ENCODE measurements at places on chromosomes 5 and 9.

- peak; percentile 60 for DNase-seq
These were observed 50.4 kb downstream of the PPIC start for GRCh38 chr5:122985954-122986721.

DNA sequence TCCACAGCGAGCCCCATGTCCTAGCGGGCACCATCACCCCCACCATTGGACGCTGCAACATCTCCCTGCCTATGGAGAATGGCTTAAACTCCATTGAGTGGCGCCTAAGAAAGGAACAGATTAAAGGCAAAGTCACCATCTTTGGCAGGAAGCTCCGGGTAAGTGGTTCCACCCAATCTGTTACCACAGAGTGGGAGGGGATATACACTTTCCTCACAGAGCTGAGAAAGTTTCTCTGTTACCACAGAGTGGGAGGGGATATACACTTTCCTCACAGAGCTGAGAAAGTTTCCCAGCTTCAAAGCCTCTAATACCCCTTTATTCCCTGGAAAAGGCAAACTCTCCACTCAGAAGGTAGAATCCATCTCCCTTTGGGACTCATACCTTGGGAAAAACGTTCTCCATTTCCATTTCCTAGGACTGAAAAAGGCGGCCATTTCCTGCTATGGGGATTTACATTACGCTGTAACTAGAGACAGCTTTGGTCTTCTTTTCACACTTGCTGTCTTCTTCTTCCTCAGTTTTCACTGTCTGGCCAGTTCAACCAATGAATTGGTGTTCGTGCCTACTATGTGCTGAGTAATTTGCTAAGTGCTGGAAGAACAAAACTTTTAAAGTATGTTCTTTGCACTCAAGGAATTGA lies 63.4 kb upstream of the WWC1 start:
- peak; percentile 75 for DNase-seq

DNA sequence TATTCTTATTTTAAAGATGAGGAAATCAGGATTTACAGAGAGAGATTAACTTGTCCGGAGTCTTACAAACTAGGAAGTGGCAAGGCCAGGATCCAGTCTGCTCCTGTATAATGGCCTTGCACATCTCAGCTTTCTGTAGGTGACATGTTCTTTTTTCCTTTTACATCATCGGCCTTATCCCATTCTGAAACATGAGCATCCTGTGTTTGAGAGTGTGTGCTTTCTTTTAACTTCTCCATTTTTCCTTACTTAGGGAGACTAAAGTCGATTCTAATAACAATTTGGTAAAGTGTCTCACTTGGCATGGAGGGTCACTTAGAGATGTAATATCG lies 214.6 kb downstream of the CD180 start:
- DNase-seq, result no peak

GRCh38 chr9:121612511-121612998 lies 38.9 kb upstream of the DAB2IP start:
- DNase-seq, result no peak

- no peak for DNase-seq
These were observed 193.3 kb upstream of the GRIN3A start for GRCh38 chr9:101931756-101932155.

DNA sequence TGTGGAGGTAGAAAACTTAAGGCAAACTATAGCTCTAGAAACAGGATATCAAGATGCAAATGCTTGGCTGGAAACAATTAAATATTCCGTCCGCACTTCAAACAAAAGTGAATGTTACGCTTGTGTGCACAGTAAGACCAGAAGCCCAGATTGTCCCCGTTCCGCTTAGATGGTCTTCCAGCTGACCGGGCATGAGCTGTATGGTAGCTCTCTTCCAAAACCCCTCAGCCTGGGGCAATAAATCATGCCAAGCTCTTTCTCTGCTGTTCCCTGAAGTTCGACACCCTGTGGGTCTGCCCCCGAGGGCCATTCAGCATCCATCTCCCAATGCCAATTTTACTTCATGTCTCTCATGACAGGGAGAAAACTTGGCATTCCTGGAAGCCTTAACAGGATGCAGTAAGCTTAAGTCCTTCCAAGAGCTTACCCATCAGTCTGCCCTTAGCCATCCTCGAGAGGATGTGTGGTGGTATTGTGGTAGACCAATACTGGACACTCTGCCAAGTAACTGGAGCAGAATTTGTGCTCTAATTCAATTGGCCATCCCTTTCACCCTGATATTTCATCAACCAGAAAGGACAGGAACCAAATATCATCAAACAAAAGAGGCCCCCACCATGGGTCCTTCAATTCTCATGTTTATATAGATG lies 70.7 kb upstream of the RANBP6 start:
- no peak for DNase-seq

DNA sequence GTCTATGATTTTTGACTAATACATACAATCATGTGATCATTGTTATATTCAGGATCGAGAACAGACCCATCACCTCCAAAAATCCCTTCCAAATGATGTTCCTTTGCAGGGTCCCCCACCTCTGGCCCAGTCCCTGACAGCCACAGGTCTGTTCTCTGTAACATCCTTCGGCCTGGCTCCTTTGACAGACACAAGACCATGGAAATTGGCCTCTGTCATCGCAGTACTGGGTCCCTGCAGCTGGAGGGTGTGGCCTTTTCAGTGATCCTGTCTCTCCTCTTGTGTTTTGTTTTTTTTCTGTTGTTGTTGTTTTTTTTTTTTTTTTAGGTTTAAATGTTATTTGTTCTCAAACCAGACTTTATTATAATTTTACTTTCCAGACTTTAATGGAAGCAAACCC lies 27.4 kb upstream of the ANKRD33B start:
- DNase-seq, result no peak

- peak; percentile 3 for DNase-seq
These were observed 35.3 kb upstream of the SPDL1 start for GRCh38 chr5:169548315-169548714.

- DNase-seq, result no peak
These were observed 8.4 kb downstream of the MYOT start for GRCh38 chr5:137876101-137876500.

DNA sequence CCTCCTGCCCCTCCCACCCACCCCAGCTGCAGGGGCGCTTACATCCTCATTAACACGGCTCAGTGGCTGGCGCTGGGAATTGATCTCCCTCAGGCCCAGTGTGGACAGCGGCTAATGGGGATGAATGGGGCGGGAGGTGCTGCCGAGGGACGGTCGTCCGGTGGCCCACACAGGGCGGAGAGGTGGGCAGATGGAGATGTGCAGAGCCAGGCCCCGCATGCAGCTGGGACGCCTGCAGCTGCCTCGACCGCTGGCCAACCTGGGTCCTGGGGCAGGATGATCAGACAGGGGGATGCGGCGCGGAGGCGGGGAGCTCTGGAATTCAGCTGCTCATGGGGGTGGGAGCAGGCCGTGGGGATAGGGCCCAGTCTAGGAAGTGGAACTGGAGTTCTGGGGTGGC lies 17.6 kb downstream of the TSPAN17 start:
- DNase-seq, result no peak

DNA sequence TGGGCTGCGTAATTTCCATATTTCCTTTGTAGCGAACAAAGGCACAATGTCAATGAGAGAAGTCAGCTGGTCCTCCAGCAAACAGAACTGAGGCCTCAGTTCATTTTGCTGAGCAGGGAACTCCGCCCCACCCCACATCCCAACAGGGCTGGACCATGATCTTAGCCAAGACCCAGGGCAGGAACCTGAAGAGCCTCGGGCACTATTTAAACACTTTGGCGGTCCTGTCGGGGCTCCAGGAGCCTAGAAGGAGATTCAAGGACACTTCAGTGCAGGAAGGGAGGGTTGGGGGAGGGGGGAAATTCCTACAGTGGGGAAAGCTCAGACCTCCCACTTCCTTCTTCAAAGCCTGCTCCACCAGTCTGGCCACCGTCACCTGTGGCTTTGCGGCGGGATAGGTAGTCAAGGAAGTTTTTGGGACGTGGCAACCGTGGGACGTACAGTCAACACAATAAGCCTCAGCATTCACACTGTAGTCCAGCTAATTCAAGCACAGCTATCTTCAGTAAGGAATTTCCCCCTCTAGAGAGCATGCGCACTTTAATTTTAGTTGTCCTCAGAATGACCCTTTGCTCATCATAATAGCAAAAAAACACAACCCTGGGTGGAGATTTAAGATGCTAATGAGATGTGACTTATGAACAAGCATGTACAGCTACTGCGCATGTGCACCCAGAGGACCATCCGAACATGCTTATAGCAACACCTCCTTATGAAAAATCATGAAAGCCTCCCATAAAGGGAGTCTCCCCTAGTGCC lies 30.9 kb downstream of the S1PR3 start:
- no peak for DNase-seq

DNA sequence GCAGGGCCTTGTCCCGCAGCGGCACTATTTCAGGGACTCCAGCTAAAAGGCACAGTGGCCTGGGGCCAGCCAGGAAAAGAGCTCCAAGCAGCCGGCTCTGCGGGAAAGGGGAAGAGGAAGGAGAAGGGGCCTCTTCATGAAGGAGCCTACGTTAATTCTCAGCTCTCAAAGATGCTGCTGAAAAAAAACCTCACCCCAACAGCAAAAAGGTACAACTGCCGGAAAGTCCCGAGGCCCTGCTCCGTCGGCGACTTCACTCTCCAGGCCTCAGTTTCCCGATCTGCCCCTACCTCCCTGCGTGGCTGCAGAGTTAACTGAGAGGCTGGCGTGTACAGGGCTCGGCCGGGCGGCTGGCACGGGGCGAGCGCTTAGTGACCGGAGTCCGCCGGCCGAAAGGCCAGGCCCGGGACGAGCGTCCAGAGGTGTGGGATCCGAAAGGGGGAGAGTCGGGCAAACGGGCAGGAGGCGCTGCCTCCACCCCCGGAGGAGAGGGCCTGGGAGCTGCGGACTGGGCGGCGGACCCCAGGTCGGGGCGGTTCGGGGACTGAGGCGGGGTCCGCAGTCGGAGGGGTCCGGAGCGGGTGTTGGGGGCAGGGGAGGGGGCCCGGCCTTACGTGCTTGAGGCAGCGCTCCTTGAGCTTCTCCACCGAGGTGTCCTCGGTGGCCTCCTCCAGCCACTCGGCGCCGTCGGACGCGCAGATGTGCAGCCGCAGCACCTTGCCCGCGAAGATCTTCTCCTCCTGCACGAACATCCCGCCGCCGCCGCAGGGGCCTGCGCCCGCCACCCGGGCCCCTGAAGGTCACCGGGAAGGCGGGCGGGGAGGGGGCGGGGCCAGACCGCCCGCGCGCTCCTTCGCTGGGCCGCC lies 529 bp downstream of the UBAC1 start:
- no peak for DNase-seq

DNA sequence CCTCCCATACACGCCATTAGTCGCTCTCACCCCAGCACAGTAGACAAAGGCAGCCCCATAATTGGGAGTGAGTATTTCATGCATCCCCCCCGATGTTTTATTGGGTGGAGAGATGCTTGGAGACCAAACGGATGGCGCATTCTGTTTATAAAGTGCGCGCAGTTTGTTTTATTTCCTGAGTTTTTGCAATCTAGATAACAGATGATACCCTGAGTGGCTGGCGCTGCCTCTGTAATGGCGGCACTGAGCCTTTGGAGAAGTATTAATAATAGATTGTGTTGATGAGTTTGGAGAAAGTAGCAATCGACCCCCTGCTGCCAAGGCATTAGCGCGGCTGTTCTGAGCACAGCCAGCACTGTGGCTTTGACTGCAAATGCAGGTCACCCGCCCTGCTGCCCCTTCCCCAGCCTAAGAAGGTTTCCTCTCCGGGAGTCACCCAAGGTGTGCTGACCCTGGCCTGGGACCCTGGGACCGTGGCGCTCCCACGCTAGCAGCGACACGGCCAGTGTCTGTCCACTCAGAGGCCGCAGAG lies 74.3 kb downstream of the LMX1B start:
- DNase-seq, result no peak

- no peak for DNase-seq
These were observed 914.4 kb upstream of the SEMA6A start for GRCh38 chr5:117488976-117489500.

GRCh38 chr9:27053369-27054022 lies 48.0 kb upstream of the LRRC19 start:
- no peak for DNase-seq

GRCh38 chr9:91884696-91885687 lies 65.0 kb downstream of the ROR2 start:
- no peak for DNase-seq

- no peak for DNase-seq
These were observed 209.4 kb upstream of the TLE4 start for GRCh38 chr9:79362100-79363081.

DNA sequence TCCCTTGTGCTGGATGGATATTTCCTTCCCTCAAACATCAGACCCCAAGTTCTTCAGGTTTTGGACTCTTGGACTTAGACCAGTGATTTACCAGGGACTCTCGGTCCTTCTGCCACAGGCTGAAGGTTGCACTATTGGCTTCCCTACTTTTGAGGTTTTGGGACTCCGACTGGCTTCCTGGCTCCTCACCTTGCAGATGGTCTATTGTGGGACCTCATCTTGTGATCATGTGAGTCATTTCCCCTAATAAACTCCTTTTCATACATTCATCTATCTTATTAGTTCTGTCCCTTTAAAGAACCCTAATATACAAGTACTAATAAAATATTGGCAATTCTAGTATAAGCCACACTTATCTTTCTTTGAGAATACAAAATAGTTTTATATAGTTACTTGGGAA lies 1078.9 kb downstream of the CDH12 start:
- DNase-seq, result no peak

DNA sequence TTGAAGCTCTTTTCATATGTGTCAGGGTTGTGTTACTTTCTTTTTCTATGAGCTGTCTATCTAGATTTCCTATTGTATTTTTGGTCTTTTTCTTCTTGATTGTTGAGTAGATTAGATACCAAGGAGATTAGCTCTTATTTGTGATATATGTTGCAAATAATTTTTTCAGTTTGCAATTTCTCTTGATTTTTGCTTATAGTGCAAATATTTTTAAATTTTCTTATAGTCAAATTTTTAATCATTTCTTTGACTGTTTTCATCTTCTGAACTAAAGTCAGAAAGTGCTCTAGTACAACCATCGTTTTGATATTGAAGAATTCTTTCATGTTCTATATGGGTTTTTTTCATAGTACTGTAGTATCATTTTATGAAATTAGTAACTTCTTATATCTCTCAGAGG lies 193.7 kb downstream of the OSTF1 start:
- no peak for DNase-seq

DNA sequence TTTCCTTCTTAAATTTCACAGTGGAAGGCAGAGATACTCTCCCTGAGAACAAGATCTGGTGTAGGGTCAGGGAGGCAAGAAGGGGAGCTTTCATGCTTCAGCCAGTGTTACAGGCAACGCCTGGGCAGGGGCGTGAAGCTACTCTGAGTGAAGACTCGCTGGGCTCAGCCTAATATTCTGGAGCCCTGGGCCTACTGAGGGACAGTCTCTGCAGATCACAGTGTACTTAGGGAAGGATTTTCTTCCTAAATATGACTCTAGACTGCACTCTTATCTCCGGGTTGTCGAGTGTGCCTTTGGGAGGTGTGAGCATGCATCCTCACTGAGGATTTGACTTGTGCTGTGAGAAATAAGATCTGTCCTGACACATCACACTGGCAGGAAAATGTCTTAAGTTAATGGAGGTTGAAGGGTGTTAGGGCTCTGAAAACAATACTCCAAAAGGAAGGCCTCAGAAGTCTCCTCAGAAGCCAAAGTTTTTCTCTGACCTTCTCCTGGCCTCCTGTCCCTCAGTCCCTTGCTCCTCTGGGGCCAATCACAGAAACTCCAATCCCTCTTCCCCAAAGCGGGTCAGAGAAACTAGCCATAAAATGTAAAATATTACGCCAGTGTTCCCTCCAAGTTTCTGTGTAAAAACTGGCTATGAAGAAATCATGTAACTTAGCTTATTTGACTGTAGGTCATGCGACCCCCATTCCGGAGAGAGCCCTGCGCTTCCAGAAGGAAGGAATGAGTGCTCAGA lies 156.8 kb upstream of the TBC1D2 start:
- no peak for DNase-seq
